Stimulated activated CD4-positive, alpha-beta T cell treated with anti-CD3 and anti-CD28 coated beads, Interleukin-12 subunit alpha, Interleukin-12 subunit beta, amount 100 ng/mL, for 48 hours (primary cell): ENCODE measurements at places on chromosomes 4 and X.

DNA sequence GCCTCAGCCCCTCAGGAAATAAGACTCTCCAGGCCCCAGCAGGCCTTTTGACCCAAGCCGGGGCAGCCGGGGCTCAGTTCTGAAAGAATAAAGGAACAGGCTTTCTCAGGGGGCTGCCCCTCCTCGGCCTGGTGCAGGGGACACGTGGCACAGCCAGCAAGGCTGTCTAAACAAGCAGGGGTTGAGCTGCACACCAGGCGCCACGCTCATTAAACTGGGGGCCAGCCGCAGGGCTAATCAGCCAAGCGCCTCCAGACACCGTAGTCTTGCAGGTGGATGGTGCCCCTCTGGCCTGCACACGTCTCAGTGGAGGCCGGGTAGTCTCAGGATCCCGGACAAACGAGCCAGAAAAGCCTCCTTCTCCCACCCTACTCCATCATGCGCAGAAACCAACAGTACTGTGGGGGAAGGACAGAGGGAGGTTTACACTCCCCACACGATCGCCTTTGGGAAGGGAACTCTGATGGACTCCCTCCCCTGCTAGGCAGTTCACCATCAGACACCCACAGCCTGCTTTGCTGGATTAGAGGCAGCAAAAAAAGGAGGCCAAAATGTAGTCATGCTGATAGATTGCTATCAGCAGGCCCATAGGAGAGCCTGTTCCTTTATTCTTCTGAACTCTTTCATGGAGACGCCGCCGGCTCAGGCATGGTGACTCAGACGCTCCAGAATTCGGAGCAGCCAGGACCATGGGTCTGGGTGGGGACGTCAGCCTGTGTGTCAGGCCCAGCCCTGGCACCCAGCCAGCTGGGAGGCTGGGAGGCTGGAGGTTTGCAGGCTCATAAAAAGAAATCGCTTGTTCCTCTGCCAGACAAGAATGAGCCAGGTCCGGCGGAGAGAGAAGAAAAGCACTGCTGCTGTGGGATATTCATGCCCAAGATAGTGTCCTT is 342.4 kb downstream of the BCOR start:
- DNase-seq, result no peak

- DNase-seq, result no peak
These were observed 18.7 kb upstream of the GABRB1 start for GRCh38 chr4:47012676-47013075.

- no peak for DNase-seq
These were observed 122.8 kb upstream of the NOCT start for GRCh38 chr4:138892483-138893407.

DNA sequence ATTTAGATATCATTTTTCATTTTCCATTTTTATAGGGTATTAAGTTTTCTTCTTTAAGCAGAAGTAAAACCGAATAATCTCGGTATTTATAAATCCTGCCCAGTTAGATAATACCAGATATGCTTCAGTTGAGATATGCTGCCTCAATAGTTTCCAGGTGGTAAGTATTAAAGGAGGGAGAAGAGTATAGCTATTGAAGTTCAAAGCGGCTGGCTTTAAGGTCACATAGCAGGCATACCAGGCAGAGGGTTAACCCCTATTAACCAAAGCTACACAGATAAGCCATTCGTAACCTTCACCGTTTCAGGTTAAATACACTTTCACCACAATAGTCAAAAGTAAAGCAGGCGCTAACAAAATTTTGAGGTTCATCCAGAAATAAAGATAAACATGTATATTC is 54.2 kb downstream of the EDNRA start:
- no peak for DNase-seq

DNA sequence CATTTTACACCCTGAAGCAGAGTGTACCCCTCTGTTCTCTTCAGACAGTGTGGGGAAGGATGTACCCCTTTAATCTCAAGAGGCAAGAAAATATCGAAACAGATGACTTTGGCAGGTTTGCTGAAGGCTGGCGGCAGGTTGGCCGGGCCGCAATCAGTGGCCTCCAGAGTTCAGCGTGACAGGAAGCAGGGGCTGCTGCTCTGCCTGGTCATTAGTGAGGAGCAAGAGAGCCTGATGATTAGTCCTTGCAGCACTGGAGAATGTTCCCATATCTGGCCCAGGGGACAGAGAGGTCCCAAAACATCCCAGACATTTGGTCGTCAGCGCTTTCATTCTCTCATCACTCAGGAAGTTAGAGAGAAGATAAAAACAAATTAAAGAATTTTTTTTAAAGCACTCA is 352.8 kb downstream of the SPRY1 start:
- DNase-seq, result no peak

GRCh38 chr4:11720292-11720691 is 291.6 kb upstream of the HS3ST1 start:
- DNase-seq, result no peak

DNA sequence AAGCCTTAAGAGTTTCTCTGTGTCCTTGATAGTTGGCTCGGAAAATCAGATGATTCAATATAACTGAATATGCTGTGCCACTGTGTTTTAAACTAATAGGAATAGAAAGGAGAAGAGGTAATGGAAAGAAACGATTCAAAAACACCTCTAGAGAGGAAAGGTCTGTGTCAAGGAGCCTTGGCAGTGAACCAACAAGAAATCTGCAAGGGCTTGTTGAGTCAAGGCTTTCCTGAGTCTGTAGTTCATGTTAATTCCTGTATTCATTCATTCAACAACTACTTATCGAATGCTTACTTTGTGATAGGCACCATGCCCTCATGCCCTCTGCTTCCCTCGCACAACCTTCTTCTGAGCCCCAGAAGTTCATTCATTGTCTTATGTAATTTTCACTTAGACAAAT is 336.0 kb downstream of the PDHA2 start:
- no peak for DNase-seq

GRCh38 chrX:146346102-146346501 is 463.5 kb upstream of the CXorf51B start:
- DNase-seq, result no peak

DNA sequence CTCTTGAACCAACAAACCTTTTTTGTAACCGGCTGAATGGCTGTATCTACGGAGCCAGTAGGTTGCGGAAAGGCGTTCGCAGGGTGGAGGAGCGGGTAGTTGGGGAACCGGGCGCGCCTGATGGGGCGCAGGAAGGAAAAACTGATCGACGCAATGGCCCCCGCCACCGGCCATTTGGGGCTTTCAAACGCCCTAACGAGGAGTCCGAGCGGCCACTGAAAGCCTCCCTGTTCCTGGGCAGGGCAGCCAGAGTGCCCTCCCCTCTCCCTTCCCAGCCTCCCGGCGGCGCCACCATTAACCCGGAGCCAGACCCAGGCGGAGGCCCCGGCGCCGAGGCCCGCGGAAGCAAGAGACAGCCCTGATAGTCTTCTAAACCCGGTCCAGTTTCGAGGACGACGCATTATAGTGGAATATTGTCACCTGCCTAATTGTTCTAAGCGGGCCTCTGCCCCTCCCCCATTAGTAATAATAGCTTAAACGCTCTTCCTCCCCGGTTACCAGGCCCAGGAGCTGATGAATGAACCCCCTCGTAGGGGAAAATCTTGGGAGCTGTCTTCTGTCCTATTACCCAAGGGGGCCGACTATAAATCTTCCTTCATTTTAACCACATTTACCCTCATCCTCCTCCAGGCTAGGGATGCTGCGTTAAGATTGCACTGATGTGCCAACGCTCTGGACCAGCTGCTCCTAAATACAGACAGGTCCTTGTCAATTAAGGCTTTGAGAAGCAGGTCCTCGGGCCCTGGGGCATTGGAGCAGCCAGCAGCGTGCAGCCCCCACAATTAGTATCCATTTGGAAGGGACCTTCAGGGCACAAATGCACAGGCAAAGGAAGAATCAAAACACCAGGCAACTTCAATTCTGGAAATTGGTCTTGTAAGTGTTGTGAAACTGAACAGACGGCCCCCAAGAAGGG is 61.6 kb upstream of the TMEM33 start:
- DNase-seq, result no peak

DNA sequence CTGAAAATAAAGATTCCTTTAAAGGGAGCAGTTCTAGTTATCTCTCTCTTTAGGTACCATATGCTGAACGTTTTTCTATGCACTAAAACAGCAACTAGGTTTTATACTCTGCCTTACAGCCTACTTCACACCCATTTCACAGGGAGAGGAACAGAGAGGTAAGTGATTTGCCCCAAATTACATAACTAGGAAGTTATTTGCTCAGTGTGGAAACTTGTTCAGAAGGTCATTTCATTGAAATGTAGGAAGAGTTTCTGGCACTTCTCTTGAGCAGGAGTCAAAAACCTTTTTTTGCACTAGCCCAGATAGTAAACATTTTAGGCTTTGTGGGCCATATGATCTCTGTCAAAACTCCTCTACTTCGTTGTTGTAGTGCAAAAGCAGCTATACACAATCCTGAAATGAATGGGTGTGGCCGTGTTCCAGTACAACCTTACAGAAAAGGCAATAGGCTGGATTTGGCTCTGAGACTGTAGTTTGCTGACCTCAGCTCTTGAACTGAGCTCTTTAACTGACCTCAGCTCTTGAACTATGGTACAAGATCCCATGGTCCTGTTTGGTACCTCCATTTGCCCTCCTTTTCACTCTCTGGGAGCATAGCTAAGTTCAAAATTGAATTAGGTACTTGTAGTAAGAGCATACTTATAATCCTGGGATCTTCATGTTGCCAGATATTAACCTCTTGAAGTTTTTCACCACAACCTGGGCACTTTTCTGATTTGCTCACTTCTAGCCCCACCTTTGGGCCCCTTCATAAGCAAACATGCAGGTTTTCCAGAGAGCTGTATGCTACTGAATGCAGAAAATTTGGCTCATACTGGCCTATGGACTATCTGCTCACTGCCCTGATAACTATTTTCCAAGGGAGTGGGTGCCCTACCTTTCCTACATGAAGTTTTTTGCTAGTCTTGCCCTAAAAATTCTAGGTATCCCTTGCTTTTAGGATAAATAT is 53.3 kb downstream of the AR start:
- DNase-seq, result no peak

GRCh38 chrX:106247162-106247561 is 79.1 kb downstream of the PWWP3B start:
- no peak for DNase-seq

DNA sequence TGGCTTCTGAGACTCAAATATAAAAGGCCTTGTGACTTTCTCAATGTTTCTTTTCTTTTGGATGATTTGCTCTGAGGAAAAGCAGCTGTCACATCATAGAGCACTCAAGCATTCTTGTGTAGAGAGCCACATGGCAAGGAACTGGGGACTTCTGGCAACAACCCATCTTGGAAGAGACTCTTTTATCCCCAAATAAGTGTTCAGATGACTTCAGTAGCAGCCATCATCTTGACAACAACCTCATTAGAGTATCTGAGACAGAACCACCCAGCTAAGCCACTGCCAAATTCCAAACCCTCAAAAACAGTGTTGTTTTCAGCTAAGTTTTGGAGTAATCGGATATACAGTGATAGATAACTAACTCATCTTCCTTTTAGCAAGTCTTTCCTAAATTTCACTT is 1431.7 kb upstream of the IGFBP7 start:
- DNase-seq, result no peak

- no peak for DNase-seq
These were observed 2.4 kb downstream of the NKX3-2 start for GRCh38 chr4:13541720-13542576.

GRCh38 chr4:69060651-69061308 is 35.5 kb upstream of the UGT2B7 start:
- no peak for DNase-seq

- DNase-seq, result no peak
These were observed 93.8 kb downstream of the ARHGAP10 start for GRCh38 chr4:147825451-147826287.

- no peak for DNase-seq
These were observed 59.1 kb downstream of the FAM184B start for GRCh38 chr4:17722356-17722700.

DNA sequence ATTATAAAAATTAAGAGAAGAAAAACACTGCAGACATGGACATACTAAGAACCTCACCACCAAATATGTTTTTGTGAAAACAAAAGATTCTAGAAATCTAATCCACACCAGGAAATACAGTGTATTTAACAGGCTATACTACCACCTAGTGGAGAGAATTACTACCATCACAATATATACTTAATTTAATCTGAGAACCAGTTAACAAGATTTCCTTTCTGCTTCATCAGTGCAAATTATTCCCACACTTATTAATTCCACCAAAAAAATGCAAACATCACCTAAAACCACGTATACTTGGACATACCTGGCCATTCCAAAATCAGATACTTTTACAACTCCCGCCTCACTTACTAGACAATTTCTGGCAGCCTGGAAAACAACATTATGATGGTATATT is 7.0 kb upstream of the TXK start:
- no peak for DNase-seq

DNA sequence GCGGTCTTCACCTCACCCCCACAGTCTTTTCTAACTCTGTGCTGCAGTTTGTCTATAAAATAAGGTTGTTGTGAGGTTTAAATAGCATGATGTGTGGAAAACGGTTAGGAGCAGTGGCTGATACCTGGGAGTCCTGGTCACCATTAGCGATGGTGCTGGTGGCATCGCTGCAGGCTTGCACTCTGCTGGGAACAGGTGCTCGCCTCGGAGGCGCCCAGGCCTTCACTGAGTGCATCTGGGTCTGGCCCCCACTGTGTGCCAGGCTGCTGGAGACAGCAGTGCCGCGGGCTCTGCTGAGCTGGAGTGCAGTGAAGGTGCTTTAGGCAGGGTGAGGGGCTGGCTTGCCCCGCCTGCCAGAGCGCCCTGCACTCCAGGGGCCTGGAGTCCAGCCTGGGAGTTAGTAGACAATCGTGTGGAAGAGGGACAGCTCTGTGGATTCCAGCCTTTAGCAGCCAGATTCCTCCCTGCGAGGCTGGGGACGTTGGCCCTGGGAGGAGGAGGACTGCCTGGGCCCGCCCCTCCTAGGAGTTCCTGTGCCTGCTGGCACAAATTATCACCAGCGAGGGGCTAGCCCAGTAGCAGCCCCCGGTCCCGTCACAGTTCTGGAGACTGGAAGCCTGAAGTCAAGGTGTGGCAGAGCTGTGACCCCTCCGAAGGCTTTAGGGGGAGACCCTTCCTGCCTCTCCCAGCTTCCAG is 7.3 kb downstream of the RGS12 start:
- no peak for DNase-seq

DNA sequence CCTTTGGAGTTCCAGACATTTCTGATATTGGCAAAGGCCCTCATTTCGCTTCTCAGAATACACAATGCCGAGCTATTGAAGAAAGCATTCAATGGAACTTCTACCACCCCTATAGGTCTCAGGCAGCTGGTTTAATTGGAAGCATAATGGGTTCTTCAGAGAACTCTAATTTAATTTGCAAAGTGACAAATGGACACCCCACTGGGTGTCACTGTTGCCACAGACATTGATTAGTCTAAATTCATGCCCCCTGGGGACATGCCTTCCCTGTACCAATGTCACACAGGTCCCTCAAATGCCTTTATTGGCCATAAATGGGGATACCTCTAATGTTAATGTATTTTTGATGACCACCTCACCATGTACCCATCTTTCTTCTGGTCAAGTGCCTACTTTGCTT is 22.9 kb upstream of the TMEM255A start:
- no peak for DNase-seq

GRCh38 chr4:169251291-169252235 is 19.2 kb downstream of the SH3RF1 start:
- DNase-seq, result no peak
